ENCODE measurements at places on chromosomes 16 and 17. TPM values are rescaled to one million over a fixed set of nuclear protein-coding genes. Genes with fewer than 3 reads are reported as not detected.

- DNase-seq, result no peak
Observed at GRCh38 chr16:66551788-66552285, 539 bp upstream of the CKLF start.

The CRHR1 gene
- not detected for total RNA-seq

DNA sequence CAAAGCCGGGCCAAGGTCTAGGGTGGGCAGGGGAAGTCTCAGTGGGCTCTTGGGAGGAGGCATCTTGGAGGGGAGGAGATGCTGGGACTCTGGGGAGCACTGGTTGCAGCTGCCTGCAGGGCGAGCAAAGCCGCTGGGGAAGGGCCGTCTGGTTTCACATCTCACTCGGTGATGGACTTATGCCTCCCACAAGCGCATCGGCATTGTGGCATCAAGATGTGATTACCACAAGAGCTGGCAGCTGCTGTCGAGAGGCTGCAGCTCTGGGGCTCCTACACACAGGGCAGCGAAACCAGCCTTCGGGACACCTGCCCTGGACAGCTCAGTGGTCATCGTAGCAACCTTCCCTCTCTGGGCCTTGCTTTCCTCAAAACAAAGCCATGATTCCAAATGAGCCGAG is 3.1 kb upstream of the KCNJ12 start:
- no peak for DNase-seq

The VMO1 gene
- total RNA-seq, result 1.6 TPM

The RHBDL3 gene
- total RNA-seq, result 35.9 TPM

- DNase-seq, result no peak
Observed at GRCh38 chr17:19457046-19457445, 46.0 kb downstream of the RNF112 start.

DNA sequence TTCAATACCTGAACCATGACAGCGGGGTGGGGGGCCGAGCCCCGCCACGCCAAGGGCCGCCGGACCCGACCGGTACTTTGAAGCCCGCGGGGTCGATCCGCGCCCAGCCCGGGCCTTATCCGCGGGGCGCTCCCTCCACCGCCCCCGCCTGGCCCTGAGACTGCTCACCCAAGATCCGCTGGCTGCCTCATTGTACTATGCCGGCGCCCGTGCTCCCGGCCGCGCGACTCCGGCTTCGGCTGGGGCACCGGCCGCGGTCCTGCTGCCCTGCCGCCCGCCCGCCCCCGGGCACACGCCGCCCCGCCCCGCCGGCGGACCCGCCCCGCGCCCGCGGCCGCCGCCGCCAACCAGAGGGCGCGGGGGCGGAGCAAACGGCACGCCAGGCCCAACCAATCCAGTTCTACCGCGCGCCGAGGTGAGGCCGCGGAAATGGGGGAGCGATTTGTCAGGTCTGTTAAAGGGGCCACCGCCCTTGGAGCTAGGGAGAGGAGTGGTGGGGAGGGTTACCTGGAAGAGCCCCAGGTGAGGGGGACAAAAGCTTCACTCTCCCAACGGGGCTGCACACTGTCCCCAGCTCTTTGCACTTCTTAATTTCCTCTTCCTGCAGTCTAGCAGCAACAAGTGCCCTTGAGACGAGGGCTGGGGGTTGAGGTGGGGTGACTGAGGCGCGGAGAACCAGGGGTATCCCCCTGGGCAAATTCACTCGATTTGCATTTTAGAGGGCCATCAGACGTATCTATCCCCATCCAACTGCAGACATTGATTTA is at the start of gene TEX2:
TEX2 (minus strand) TSS at position 261 of the 767 bp plus-strand sequence. CDS start 49,043 bp downstream, outside the sequence.
- peak; percentile 97 for DNase-seq

- peak; percentile 61 for DNase-seq
Observed at GRCh38 chr16:27318392-27319256, 4.8 kb downstream of the IL4R start.

GRCh38 chr17:21517538-21518293 is 141.6 kb downstream of the KCNJ12 start:
- DNase-seq, result no peak

The KRTAP16-1 gene
- not detected for total RNA-seq

The HCRT gene
- total RNA-seq, result not detected

DNA sequence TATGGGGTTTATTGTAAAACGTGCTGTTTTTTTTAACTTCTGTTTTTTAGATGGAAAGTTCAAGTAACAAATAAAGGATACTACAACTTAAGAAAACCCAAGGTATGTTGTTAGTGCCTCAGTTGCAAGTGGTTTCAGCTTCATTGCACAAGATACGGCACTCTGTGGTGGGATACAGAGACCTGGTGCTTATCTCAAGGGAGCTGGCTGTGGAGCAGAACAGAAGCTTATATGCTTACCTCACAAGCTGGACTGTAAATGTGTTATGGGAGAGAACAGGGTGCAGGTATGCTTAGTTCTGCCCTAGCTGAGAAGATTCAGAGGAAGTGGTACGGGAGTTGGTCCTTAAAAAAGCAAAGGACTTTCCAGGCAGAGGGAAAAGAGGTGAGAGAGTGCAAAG is 15.2 kb downstream of the DGKE start:
- DNase-seq, result no peak

The NRN1L gene
- total RNA-seq, result 0.53 TPM

The TP53TG3D gene
- 1.3 TPM for total RNA-seq

- no peak for DNase-seq
Observed at GRCh38 chr17:68396226-68397107, 60.8 kb downstream of the WIPI1 start.

The CCNF gene
- total RNA-seq, result 1.8 TPM

DNA sequence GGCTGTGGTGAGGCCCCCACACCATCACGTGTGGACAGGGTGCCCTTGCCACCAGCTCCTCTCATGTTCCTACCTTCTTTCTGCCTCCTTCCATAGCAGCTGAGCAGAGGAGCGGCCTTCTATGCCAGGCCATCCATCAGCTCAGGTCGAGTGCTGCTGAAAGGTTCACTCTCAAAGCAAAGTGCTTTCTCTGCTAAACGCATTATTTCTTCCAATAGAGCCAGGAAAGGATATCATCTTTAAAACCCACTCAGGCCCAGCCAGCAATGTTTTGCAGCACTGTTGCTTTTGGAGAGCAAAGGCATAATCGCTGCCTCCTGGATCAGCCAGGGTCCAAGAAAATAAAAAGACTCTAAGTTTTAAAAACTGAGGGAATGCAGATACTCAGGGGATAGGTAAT is 54.9 kb upstream of the GPRC5B start:
- no peak for DNase-seq

DNA sequence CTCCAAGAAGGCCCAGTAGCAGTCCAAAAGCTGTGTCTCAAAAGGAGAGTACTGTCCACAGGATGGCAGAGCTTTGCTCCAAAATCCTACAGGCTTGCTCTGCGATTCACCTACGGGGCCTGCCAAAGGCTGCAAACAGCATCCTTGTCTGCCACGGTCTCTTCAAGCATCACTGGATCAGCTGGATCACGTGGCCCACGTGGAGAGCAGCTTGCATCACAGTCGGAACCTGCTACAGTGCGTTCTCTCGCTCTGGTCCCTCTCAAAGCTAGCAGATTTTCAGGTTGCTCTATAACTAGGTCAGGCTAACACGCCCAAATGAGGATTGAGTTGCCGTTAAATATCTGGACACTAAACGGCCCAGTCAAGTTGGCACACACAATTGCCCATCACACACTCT is 8.4 kb upstream of the TIMM22 start:
- no peak for DNase-seq

The EMP2 gene
- total RNA-seq, result 85.0 TPM

GRCh38 chr17:8122924-8123694 is 797 bp downstream of the HES7 start:
- no peak for DNase-seq

- DNase-seq, result no peak
Observed at GRCh38 chr16:68612996-68613395, 32.1 kb upstream of the CDH3 start.

The ZNF469 gene
- total RNA-seq, result 1.3 TPM

- no peak for DNase-seq
Observed at GRCh38 chr17:8360751-8361150, 15.8 kb downstream of the KRABD2 start.

DNA sequence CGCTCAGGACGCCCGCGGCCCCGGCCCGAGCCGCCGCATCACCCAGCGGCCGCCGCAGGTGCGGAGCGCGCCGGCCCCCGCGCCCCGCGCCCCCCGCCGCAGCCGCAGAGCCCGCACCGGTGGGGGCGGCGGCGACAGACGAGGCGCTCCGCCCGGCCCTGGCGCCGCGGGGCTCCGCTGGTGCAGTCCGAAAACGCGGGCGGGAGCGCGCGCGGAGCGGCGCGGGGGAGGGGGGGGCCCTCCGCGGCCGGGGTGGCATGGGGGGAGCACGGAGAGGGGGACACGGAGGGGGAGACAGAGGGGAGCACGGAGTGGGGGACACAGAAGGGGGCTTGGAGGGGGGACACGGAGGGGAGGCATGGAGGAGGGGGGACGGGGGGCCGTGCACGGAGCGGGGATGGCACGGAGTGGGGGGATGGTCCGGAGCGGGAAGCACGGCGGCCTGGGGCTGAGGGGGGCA is at the start of gene AATK:
AATK (minus strand) TSS at position 189 of the 460 bp plus-strand sequence. CDS start 229 bp downstream, outside the sequence.
- peak; percentile 41 for DNase-seq

The TBC1D3E gene
- total RNA-seq, result not detected

GRCh38 chr16:85372627-85373372 is 240.3 kb upstream of the GSE1 start:
- no peak for DNase-seq

GRCh38 chr17:19247473-19247872 is 10.3 kb downstream of the EPN2 start:
- no peak for DNase-seq

GRCh38 chr17:77687417-77687816 is 271.1 kb upstream of the TNRC6C start:
- no peak for DNase-seq

DNA sequence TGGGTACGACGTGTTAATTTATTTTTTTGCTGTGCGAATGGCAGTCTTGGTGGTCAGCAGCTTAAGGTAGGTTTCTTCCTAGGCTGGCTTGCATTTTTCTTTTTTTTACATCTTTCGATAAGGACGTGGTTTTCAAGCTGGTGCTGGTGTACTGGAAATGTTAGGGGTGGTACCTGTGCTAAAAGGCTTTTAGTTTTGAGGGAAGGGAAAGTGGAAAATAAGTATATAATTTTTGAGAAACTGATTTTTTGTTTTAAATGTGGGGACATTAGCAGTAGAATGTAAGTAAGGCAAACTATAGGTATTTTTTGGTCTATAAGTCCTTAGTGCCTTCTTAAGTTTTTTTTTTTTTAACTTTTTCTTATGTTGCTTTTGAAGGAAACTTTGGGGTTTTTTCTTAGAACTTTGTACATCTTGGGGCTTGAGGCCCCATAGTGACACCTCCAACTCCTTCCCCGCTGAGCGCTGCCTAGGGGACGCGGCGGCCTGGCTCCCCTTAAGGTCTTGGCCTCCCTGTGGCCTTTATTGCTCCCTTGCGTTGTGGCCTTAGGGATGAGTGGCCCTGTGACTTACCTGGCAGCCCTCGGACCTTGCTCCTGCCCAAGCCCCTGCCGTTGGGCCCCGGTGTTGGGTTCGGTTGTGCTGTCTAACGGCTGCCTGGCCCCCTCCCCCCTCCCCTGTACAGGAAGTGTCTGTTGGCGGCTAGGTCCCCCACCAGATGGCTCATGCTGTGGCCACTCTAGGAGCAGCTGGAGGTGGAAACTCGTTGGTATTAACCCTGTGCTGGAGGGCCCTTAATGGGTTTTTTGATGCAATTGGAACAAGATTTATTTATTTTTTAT is 88.0 kb upstream of the RPRML start:
- peak; percentile 86 for DNase-seq

The GRAP gene
- 2.8 TPM for total RNA-seq

- no peak for DNase-seq
Observed at GRCh38 chr16:47732523-47733111, 271.5 kb downstream of the PHKB start.

The FA2H gene
- total RNA-seq, result 0.76 TPM

DNA sequence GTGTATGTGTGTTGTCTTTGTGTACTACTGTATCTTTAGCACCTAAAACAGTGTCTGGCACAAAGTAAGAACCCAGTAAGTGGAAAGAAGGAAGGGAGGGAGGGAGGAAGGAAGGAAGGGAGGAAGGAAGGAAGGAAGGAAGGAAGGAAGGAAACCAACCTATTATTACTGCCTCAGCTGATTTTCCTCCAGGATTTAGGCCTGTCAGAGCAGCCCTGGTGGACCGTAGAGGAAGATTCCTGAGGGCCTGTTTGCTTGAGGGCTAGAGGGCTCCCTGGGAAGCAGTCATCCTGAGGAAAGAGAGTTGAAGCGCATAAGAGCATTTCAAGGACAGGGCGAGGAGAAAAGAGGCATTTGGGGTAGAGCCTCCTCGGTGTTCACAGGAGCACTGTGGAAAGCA is 61.5 kb downstream of the WSB1 start:
- no peak for DNase-seq

GRCh38 chr16:454397-454940 is 29.0 kb downstream of the RAB11FIP3 start:
- no peak for DNase-seq

GRCh38 chr17:21463204-21463661 is 87.1 kb downstream of the KCNJ12 start:
- DNase-seq, result no peak

DNA sequence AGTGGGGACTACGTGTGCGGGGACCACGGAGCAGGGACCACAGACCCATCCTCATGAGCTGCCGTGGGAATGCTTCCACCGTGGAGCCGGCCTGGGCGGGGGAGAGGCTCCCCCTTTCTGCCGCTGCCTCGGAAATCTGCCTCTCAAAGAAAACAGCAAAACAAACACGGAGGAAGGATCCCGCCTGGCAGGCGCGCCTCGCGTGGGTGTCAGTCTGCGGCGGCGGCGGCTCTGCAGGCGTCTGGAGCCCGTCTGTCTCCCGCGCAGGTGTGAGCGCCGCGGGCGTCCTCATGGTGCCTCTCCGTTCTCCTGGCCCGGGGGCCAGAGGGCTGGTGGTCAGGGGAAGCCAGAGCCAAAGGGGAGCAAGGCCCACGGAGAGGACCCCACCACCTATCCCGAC is 27.5 kb downstream of the GSE1 start:
- no peak for DNase-seq

Measured in right cardiac atrium (tissue), 5 donors.